ENCODE measurements at places on chromosomes 3 and 15. TPM values are rescaled to one million over a fixed set of nuclear protein-coding genes. Genes with fewer than 3 reads are reported as not detected.

- no peak for DNase-seq
Measured at GRCh38 chr15:25718597-25718996, 144.5 kb downstream of the ATP10A start.

DNA sequence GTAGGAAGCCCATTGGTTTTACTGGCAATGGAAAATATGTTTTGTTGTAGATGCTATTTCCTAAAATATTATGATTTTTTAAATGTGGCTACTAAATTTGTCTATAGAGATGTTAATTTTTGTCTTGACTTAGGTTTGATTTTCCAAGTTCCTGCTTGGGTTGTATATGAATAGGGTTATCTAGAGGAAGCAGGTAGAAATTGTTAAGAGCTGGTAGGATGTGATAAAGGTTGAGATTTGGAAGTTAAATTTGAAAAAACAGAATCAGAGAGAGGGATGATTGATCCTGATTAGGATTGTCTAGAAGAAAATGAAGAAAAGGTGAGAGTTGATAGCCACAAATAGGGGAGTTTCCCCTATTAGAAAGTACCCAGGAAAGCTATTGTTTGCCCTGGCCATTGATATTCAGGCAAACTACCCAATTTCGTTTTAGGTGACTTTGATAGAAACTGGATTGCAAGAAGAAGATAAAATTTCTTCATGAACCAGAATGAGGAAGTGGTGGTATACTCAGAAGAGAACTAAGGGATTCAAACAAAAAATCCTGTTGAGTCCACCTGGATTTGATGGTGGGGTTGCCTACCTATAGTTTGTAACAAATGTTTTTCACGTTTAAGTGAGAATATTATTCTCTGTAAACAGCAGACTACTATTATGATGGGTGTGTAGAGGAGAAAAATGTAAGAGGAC lies 91.2 kb upstream of the PHLDB2 start:
- DNase-seq: no peak

DNA sequence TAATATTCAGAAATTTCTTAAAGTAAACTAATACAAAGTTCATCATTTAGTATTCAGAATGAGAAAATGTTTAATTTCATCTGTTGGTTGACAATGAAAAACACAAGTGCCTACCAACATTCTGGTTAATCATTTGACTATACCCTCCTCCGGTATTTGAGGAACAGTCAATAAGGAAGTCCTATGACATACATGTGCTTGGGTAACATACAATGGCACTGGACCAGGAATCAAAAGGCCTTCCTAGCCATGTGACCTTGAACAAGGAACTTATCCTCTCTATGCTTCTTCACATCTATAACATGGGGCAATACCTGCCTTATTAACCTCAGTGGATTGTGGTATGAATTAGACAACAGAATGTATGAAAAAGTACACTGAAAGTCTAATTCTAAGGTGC lies 65.8 kb downstream of the ZNF280D start:
- no peak for DNase-seq

DNA sequence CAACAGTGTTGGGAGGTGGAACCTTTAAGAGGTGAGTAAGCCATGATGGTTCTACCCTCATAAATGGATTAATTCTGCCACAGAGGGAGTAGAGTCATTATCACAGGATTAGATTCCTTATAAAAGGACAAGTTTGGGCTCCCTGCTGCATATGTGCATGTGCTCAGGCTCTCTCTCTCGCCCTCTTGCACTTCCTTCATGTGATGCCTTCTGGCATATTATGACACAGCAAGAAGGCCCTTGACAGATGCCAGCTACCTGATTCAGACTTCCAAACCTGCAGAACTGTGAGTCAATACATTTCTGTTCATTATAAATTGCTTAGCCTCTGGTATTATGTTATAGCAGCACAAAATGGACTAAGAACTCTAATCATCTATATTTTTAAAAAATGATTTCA lies 205.3 kb downstream of the CTNNB1 start:
- DNase-seq: no peak

DNA sequence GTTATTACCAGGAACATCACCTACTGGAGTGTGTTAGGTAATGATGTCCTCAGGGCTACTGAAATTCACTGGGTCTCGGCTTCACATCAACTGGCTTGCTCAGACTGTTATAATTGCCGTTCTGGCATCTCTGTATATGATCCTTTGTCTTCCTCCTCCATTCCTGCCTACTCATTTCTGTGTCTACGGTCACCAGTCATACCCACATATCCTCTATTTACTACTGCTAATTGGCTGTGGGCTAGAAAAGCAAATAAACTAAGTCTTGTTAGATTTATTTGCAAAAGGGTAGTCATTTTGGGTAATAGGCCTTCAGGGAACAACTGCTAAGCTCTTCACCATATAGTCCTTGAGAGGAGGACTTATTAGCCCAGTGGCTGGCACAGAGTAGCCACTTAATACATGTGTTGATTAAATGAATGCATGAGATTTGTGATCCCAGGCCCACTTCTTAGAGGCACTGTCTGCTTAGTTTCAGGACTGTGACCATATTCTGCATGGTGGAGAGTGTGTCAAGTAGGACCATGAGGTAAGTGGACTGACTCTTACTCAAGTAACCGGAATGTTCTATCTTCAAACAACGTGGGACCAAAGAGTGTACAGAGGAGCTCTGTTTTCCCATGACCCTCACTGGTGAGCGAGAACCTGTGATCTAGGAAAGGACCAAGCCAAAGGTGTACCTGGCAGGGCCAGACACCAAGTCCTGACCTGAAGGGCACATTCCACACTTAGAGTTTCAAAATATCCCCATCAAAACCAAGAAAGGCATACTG lies 13.2 kb downstream of the ZDHHC3 start:
- DNase-seq: no peak

GRCh38 chr15:82093774-82094211 lies 48.0 kb upstream of the MEX3B start:
- no peak for DNase-seq

DNA sequence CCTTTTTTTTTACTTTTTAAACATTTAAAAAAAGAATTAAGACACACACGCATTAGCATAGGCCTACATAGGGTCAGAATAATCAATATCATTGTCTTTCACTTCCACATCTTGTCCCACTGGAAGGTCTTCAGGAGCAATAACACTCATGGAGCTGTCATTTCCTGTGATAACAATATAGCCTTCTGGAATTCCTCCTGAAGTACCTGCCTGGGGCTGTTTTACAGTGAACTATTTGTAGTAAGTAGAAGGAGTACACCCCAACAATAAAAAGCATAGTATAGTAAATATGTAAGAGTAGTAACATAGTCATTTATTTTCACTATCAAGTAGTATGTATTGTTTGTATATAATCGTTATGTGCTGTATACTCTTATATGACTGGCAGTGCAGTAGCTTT lies 19.5 kb upstream of the CLDN18 start:
- no peak for DNase-seq

DNA sequence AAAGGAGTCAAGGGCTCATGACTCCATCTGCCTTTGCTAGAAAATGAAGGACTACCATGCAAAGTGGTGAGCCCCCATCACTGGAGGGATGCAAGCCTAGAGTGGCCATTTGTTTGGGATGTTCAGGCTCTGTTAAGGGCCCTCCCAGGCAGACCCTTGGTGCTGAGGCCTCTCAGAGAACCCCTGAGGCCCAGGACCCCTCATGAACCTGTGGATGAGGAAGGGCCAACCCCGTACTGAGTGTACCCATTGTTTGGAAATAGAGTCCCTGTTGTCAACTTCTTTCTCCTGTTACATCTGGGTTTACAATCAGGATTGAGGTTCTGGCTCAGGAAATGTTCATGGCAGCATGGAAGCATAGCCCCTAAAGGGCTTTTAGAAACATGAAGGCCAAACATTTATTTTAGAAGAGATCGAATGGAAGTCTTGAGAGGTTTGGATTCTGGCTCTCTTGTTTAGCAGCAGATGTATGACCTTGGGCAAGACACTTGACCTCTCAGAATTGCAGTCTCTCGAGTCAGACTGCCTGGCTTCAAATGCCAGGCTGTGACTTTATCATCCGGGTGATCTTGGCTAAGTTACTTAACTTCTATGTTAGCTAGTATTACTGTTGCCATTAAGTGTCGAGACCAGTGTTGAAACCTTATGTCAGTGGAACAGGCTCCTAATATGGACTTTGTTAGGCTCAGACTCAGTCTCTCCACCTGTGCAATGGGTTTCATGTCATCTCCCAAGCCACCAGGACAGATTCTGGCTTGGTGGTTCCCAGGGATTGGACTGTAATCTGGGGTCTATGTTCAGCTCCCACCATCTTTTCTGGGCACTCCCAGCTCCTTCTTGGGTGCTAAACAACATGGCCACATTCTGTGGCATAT lies 12.4 kb downstream of the ITGA11 start:
- no peak for DNase-seq

- no peak for DNase-seq
Measured at GRCh38 chr15:34241376-34242330, 16.8 kb downstream of the EMC4 start.

DNA sequence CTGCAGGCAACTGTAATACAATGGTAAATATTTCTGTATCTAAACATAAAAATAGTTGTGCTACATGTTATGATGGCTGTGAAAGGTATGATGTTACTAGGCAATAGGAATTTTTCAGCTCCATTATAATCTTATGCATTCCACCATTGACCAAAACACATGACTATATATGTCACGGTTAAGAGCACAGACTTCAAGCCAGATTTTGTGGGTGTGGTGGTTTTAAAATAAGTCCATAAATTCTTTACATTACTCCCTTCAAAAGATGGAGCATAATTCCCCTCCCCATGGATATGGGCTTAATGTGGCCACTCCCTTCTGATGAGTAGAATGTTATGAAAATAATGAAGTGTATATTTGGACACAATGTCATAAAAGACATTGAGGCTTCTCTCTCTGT lies 88.4 kb upstream of the TBC1D5 start:
- DNase-seq: no peak

- no peak for DNase-seq
Measured at GRCh38 chr3:49785565-49786356, 581 bp downstream of the IP6K1 start.

DNA sequence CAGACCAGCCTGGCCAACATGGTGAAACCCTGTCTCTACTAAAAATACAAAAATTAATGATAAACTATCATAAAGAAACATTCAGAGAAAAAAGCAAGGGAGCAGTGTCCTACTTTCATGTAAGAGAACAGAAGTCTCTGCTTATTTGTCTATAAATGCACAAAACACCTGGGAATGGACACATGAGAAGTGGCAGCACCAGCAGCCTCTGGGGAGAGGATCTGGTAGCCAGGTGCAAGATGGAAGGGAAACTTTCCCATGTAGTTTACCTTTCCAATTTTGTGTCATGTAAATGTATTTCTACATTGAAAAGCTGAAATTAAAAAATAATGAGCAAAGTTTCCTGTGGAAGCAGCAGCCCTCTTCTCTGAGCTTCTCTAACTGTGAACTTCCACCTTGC lies 18.8 kb downstream of the SCAP start:
- DNase-seq: no peak

DNA sequence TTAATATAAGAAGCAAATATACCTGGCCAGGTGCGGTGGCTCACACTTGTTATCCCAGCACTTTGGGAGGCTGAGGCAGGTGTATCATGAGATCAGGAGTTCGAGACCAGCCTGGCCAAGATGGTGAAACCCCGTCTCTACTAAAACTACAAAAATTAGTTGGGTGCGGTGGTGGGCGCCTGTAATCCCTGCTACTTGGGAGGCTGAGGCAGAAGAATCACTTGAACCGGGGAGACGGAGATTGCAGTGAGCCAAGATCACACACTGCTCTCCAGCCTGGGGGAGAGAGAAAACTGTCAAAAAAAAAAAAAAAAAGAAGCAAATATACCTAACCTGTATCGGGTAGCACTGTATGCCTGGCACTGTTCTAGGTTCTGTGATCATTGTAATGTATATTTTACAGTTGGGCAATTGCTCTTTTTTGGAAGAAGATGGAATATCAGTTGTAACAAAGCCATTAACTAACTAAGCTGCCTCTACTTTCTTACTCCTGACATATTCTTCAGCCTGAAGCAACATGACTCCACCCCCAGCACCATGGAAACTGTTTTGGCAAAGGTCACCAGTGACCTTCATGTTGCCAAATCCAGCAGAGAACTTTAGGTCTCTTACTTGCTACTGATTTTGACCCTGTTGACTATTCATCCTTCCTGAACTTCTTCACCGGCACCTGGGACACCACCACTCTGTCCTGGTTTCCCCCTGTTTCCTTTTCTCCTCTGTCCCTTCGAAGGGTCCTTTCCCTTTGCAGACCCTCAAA lies 203.8 kb downstream of the RPLP1 start:
- DNase-seq: no peak

DNA sequence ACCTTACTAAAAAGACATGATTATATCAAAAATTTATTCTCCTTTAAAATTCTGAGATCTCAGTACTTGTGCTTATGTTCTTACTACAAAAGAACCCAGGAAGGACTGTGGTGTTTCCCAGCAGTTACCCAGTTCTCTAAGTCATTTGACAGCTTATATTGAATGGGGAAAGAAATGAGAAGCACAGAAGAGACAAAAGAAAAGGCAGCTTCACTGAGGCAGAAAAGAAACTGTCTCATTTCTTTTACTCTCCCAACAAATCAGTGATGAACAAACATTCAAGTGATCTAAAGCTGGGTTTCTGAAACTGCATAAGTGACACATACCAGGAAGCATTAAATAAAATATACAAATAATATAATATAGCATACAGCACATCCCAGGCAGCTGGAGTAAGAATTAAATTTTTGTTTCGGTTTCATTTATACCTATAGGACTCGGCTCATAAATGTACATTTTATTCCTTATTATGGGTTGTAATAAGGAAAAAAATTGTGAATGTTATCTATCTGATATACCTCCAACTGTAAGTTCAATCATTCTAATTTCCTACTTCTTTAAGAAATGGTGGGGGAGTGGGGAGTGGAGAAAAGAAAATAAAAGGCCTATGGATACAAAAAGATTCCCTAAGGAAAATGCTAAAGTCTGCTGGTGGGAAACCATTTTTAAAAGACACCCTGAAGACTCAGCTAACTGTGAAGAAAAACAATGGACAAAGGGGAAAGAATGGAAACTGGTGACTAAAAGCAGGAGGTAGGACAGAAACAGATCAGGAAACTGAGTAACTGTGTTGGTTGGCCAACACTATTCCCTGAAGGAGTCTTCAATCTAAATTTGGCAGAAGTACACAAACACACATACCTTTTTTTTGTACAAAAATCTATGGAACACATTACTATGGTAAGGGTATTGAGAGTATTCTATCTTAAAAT lies 156.8 kb downstream of the TBC1D5 start:
- DNase-seq: no peak

DNA sequence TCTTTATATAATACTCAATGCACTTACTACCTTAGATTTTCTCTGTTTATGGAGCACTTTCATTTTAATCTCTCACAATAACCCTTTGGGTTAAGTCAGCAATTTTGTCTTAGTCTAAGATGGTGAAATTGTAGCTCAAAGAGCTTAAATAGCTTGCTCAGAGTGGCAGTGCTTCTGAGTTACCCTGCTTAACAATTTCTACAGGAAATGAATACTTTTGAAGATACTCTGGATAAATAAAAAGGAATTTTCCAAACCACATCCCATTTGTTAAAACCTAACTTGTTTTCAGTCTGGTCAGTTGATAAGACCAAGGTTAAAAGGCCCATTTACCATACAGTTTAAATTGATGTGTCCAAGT lies 37.2 kb downstream of the HMG20A start:
- no peak for DNase-seq

Gene ALDH1L1
- total RNA-seq: 1.6 TPM

Gene SGO1
- 36.4 TPM for total RNA-seq

Gene GOLGA6L4
- 3.6 TPM for total RNA-seq

Gene DNAH12
- not detected for total RNA-seq

Gene LRRC2
- 6.4 TPM for total RNA-seq

Gene C3orf20
- not detected for total RNA-seq

Gene COL8A1
- 0.99 TPM for total RNA-seq

Gene CAMK2N2
- 16.9 TPM for total RNA-seq

Gene FBXL22
- total RNA-seq: 0.54 TPM
